ENCODE measurements at places on chromosomes 11 and 22.

DNA sequence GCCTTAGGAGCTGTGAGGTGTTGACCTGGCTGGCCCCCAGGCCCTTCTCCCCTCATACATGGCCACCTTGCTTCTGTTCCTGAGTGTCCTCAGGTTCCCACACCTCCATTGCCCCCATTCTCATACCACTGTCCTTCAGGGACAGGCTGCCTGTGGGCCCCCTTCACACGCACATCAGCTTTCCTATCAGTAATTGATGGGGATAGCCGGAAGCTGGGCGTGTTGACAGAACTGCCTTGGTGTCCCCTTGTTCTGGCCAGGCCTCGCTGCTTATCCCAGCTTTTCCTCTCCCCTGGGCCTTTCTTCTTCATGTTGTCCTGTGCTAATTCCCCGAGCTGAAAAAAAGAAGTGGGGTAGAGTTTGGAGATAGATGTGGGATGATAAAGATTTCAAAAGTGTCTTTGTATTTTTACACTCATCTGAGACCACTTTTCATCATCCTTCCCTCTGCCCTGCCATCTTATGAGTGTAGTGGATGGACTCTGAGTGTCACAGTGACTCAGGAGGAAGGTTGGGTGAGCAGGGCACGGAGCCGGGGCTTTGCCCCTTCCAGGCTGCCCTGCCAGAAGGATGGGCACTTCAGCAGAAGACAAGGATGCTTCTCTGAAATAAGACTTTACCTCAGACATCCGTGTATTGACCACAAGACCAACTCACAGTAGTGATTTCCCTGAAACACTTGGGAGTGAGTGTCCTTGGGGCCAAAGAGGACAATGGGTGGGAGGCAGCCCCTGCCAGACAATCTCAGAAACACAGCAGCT, 42.8 kb downstream of the MED15 start:
- no peak for DNase-seq

- DNase-seq: peak; percentile 59
These were observed 60.6 kb downstream of the FAM83F start for GRCh38 chr22:40055143-40055883.

DNA sequence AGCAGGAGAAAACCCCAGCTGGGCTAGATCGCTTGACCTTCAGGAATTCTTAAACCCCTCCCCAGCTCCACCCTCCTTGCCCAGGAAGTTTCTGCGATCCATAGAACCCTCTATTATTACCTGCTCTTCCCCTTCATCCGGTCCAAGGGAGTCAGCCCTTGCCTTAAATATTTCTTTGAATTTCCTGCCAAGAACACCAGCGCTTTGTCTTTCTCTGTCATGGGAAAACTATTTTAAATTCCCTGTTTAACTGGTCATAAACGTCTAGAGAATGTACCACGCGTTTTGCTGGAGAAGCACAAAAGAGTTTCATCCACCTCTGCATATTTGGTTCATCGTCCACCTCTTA, 496 bp upstream of the TRAF6 start:
- DNase-seq: no peak

- DNase-seq: no peak
These were observed 68.8 kb upstream of the TSPAN18 start for GRCh38 chr11:44657836-44658505.

- no peak for DNase-seq
These were observed 136.4 kb downstream of the NECTIN1 start for GRCh38 chr11:119592642-119593041.

DNA sequence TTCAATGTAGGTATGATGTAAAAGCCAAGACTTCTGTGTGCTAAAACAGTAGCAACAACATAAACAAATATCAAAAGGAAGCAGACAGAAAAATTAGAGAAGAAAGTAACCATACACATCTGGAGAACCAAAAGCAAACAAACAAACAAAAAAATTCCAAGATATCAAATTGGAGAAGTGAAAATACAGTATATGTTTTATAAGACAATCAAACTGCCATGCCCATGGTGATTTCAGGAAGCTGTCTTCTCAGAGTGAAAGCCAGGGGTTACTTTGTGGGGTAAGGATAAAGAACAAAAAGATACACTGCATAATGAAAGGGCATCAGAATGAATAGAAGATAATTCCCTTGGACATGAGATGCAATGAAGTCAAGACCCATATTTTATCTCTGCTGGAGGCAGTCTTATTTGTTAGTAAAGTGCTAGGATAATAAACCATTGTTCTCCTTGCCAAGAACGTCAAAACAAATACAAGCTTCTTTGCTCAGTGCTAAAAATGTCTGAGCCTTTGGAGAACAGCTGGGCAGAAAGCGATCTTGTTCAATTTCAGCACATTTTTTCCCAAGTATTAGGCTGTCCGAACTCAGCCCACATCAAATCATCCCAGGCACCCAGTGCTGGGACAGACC, 38.1 kb upstream of the LDLRAD3 start:
- DNase-seq: no peak

- DNase-seq: no peak
These were observed 1492.7 kb downstream of the BRD1 start for GRCh38 chr22:48334971-48335370.

DNA sequence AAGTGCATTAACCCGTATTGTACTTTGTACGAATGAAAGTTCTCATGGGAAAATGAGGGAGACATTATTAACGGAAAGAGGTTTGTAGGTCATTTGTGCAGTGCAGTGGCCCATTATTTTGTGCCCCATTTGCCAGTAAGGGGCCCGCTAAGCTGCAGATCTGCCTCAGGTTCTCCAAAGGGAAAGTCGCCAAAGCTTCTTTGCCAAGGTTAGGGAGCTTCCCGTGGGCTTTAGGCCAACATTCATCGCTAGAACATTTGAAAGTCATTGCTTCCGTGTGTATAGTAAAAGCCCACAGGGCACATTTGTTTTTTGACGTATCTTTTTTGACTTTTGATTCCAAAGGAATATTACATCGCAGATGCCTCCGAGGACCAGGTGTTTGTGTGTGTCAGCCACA, 61.0 kb upstream of the SORL1-AS1 start:
- no peak for DNase-seq

DNA sequence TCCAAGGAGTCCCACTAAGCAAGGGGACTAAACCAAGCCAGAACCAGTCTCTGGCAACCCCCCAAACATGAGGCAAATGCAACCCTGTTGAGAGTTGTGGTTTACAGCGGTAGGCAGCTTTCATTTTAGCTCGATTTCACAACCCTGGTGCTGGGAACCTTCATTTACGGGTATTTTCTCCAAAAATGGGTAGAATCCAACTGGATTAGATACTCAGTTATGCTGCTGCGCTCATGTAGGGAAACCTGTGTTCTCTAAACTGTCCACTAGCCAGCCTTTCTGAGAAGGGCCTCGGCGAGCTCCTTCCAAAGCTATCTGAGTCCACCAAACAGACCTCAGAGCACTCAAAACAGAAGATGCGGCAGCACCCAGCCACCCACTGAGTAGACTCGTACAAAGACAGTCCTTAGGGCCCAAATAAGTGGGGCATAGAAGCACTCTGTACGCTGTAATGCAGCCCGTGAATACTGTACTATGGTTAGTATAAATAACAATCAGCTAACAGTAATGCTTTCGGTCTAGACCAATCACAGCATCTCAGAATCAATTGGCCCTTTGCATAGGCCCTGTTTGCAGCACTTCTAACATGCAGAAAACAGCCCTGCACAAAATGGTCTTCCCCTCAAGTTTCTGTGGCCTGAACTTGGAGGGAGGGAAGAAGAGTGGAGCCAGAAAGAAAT, 104.7 kb downstream of the ETS1 start:
- peak; percentile 47 for DNase-seq

DNA sequence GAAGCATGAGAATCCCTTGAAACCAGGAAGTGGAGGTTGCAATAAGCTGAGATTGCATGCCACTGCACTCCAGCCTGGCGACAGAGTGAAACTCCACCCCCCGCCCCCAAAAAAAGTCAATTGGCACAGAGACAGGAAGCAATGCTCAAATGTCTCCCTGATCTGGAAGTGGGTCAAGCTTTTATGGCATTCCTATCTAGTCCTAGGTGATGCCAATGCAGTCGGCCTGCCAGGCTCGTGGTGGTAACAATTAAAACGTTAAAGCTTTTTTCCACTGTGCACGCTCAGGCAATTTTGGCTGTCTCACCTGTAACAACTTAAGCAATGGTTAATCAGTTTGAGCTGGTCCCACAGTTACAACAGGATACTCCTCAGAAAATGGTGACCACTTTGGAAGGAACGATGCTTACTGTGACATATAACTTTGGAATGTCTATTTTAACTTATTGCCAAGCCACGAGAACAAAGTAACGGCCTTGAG, 18.9 kb upstream of the PISD start:
- DNase-seq: no peak

DNA sequence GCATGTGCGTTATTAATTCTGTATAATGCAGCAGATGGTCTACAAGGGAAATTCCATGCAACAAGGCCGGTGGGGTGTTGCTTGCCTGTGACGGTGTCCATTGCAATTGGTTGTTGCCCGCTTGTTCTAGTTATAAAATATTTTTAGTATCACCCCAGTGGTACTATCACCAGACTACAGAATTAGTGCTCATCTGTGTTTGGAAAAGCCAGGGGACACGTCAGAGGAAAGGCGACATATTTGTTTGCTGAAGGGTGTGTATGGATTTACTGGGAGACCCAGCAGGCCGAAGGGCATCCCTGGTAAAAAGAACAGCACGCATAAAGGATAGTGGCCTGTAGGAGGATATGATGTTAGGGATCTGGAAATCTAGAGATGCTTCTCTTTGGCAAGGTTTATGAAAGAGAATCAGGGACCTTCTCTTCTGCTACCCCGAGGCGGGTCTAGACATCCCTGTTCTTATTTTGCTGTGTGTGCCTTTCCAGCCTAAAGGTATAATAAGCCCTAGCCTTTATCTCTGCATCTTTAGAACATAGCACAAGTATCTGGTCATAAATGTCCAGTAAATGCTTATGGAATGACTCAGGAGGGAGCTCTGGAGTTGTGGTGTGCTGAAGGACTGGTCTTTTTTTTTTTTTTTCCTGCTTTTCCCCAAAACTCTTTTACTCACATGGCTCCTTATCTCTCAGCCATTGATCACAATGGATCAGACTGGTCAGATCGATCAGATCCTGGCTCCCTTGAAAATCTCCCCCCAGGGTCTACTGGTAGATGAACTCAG, 90.9 kb downstream of the LDLRAD3 start:
- DNase-seq: no peak

DNA sequence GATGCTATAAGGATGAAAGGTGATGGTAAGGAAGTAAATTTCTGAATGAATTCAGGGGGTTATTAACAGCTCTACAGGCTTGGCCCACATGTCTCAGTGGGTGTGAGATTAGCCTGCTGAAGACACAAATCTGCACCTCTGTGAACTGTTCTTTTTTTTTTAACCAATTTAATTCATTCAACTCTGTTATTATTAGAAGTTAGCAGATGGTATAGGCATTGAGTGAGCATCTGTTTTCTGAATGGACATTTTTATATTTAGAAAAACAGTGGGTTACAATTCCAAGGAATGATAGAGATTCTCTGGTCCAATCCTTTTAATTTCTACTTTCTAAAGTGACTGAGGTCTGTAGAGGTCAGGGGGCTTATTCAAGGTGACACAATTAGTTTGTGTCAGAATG, 122.0 kb upstream of the SORL1-AS1 start:
- no peak for DNase-seq

DNA sequence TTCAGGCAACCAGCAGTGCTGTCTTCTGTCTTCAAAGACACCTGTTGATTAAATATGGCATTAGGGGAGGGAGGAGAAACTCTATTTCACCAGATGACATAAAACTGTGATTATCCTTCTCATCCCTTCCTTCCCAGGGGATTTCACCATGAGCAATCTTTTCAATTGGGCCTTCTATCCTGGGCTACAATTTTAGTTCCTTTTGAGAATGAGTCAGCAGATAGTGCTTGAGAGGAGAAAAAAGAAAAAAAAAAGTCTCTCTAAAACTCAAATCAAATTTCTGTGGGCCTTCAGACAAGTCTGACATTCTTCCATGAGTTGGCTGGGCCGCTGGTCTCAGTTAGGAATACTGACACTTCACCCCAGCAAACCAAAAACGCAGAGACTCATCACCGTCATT, 7.2 kb downstream of the FLI1 start:
- DNase-seq: no peak

- no peak for DNase-seq
These were observed 9.7 kb upstream of the PIK3IP1 start for GRCh38 chr22:31302006-31302405.

DNA sequence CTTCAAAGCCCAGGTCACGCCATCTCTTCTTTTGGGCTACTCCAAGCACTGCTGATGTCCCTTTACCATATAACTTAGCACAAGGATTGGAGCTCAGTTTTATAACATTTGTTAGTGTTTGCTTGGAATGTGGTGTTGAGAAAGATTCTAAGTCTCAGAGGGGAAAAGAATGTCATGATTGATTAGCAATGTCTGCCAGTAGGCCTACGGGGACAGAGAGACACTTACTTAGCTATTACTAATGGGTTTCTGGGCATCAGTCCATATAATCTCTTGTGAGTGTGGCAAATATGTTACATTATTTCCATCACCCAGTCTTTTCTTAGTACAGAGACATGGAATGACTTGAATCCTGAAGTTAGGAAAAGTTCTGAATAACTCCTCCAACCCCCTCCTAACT, 75.4 kb upstream of the FSHB start:
- no peak for DNase-seq

DNA sequence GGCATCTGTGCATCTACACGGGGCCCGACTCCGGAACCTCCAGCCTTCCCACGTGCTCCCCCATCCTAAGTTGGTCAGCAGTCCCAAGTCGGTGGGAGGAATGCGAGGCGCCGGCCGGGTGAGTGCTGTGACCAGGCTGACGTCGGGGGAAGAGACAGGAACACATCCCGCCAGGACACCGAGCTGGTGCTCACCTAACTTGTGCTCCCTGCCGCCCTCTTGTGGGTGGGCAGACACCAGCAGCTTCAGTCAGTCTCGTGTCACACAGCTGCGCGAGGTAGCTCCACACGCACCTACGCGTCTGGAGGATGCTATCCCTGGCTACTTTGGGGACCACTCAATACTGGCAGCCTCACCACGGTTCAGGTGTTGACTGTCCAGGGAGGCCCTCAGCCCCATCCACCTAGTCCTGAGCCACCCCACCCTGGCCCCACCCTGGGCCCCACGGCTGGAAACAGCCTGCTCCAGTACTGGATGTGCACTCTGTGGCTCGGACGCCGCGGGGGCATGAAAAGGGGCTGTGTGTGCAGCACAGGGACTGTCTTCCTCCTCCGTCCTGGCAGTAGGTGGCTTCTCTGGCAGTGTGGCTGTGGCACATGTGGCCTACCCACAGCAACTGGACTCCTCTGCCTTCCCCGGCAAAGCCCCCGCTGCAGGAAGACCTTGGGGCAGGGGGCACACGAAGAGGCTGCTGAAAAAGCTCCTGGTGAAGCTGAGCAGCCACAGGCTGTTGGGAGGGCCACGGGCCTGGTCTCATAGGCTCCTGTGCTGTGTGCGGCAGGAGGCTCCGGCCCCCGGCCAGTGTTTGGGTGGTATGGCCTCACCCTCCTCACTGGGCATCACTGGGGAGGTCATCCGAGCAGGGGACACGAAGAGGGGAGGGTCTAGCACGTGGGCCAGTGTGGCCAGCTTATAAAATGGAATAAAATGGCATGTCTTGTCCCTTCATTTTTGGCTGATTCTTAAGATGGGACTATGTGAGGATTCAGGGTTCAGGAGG, 11.2 kb upstream of the BID start:
- peak; percentile 66 for DNase-seq
